Glomerular endothelial cell (primary cell): ENCODE measurements at places on chromosomes 4 and X. TPM values are rescaled to one million over a fixed set of nuclear protein-coding genes. Genes with fewer than 3 reads are reported as not detected.

HPGD gene
- 4.6 TPM in 1 of 2 replicates, not detected in the other for total RNA-seq

ZIC3 gene
- total RNA-seq, result not detected in 2 replicates

TENM3 gene
- 12.5 and 40.3 TPM in 2 replicates for total RNA-seq

GPC3 gene
- not detected in 2 replicates for total RNA-seq

RNF128 gene
- total RNA-seq, result 0.47 and 1.1 TPM in 2 replicates

F8 gene
- 1.5 and 1.8 TPM in 2 replicates for total RNA-seq

SPANXD gene
- not detected in 2 replicates for total RNA-seq

DNA sequence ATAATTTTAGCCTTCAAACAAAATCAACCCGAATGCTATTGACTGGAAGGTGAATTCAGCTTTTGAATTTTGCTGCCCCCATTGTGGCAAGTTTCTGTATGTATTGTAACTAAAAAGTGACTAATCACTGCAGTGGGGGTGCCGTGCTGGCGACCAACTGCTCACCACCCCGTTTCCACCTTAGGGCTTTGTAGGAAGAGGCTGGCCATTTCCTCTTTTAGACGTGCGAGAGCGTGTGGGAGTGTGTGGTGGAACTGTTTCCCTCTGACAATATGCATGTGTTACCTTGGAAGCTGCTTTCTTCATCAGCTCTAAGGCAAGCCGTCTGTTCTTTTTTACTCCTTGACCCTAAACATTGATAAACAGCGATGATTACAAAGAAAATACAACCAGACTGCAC is 78.8 kb downstream of the SEL1L3 start:
- no peak for DNase-seq

- DNase-seq, result no peak
Measured at GRCh38 chr4:1116838-1117237, 3.5 kb upstream of the RNF212 start.

DNA sequence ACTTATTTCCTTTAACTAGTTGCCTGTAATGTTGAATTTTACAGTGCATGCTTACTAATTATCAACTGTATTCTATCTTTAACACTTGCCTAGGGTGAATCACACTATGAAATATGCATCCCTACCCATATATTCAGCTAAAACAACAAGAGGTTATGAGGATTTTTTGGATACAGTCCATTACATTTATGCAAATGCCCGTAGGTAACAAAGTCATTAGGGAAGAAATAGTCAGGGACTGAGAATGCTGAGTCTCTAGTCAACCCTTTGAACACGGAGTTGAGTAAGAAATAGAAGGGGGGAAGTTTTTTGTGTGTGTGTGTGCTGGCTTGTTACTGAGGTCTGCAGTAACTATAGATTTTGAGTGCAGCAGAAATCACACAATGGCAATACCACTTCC is 26.1 kb upstream of the CBLL2 start:
- no peak for DNase-seq

DNA sequence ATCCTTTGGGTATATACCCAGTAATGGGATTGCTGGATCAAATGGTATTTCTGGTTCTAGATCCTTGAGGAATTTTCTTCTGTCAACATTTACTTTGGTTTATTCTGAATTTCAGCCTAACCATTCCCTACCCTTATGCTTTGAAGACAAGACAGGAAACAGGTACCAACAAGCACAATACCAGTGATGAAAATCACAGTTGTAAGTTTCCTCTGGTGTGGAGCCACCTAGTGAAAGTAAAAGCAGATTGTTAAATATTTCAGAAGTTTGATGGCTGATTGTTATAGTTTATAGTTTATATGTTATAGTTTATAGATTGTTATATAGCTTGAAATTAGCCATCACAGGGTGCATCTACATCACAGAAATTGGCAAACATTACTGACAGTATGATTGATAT is 104.5 kb upstream of the AGA start:
- DNase-seq, result no peak

DNA sequence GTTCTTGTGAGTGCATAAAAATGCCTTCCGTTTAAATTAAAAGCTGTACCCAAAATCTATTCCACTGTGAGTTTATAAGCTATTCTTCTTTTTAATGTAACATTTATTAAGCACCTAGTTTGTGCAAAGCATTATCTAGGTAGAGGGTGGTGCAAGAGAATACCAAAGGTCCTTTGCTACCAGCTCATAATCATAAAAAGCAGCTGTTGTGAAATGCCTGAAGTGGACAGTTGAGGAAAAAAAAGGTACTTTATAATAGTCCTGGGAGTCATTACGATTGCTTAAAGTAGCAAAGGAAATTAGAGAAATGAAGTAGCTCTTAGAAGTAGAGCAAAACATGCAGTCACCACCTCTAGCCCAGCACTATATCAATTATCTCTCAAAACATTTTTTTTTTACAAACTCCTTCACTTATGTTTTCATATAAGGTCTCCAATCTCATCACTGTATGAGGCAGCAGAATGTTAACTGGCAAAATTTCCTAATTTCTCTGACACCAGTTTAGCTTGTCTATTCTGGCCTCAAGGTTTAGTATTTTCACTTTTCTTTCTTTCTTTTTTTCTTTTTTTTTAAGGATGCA is 2.1 kb downstream of the MBNL3 start:
- DNase-seq, result no peak

DNA sequence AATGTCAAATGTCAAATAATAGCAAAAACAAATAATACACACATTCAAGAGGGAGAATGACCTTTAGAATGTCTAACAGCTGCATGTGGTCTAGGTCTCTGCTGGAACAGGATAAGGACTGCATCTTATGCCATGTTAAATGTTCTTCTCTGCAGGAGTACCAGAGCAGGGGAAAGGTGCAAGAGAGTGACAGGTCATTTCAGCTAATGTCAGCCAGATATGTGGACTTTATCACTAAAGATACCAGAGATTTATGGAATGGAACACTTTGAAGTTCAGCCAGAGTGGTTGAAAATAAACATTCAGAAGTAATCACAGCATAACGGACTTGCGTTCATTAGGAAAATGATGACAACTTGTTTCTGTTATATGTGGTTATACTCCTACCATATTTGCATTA is 24.3 kb downstream of the GRID2 start:
- DNase-seq, result no peak

GRCh38 chrX:7948483-7948882 is 21.3 kb upstream of the PNPLA4 start:
- DNase-seq, result no peak

GRCh38 chr4:177339477-177340374 is 30.1 kb downstream of the NEIL3 start:
- no peak for DNase-seq

GRCh38 chr4:176546975-176547374 is 227.2 kb downstream of the SPCS3 start:
- no peak for DNase-seq

- no peak for DNase-seq
Measured at GRCh38 chr4:111991163-111991562, 154.1 kb upstream of the FAM241A start.

GRCh38 chr4:125303058-125303457 is 11.7 kb upstream of the FAT4 start:
- no peak for DNase-seq

DNA sequence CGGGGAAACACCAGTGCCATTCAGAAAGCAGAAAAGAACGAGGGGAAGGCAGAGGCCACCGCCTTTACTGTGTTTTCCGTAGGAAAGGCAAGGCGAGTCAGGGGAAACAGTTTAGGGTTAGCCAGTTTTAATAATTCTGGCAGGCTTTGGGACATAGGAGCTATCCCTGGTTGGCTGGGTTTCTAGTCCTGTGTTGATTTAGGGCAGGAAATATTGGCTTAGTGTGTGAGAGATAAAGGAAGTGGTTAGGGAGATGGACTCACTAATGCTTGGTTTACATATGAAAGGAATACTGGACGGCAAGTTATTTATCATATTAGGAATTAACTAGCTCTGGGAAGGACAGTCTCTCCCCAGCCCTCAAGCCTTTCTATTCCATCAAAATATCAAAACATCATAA is 53.1 kb downstream of the SYNPO2 start:
- no peak for DNase-seq

DNA sequence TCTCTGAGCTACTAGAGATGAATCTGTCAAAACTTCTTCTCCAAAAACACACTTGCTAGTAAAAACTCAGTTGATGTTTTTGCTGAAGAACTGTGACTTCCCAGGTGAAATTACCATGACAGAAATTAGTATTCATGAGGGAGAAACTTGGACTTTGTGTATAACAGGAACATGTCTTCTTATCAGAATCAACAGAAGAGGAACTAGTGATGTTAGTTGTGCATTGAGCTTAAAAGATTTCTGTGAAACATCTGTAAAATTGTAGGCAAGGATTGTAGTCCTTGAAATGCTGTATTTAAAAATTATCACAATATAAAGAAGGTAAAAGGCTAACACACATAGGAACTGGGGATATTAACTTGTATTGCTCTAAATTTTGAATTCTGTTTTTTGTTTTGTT is 11.3 kb downstream of the FAM241A start:
- DNase-seq, result no peak

DNA sequence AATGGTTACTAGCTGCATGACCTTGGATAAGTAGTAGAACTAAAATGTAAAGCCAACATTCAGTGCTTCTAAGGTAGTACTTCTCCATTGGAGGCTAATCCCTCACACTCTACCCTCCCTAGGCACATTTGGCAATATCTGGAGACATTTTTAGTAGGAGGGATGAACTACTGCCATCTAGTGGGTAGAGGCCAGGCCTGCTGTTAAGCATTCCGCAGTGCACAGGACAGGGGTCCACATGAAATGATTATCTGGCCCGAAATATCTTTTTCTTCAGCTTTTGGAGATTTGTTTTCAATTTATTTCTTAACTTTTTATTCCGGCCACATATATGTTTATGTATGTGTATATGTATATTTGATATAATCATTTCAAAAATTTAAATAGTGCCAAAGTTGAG is 36.0 kb upstream of the SPANXC start:
- DNase-seq, result no peak

GRCh38 chr4:92299152-92299551 is 4.6 kb upstream of the GRID2 start:
- DNase-seq, result no peak

- DNase-seq, result no peak
Measured at GRCh38 chr4:180698550-180699195, 1544.5 kb upstream of the TENM3 start.

- DNase-seq, result no peak
Measured at GRCh38 chr4:98802770-98803198, 126.1 kb downstream of the EIF4E start.

- no peak for DNase-seq
Measured at GRCh38 chrX:17519358-17519757, 144.4 kb downstream of the NHS start.

GRCh38 chr4:7985891-7986441 is 46.3 kb upstream of the AFAP1 start:
- DNase-seq, result no peak

GRCh38 chr4:103721251-103721650 is 1.5 kb upstream of the TACR3 start:
- no peak for DNase-seq

DNA sequence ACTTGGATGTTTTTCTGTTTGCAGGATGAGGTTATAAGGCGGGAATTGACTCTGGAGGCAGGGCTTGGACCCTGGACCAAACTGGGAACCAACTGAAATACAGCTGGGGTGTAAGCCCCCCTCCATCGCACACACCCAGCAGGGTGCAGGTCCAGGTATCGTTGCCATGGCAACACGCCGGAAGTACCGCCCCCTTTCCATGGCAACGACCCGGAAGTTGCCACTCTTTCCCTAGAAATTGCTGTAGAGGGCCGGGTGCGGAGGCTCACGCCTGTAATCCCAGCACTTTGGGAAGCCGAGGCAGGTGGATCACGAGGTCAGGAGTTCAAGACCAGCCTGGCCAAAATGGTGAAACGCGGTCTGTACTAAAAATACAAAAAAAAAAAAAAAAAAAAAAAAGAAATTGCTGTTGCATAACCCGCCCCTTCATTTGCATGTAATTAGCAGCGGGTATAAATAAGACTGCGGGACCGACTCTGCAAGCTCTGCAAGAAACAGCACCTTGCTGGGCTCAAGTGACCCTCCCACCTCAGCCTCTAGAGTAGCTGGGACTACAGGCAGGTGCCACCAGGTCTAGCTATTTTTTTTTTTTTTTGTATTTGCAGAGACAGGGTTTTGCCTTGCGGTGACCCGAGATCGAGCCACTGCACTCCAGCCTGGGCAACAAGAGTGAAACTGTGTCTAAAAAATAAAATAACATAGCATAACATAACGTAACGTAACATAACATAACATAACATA is 139.6 kb downstream of the CRLF2 start:
- DNase-seq, result no peak
